ENCODE measurements at places on chromosomes 6 and 20. TPM values are rescaled to one million over a fixed set of nuclear protein-coding genes. Genes with fewer than 3 reads are reported as not detected.

The SIRPG gene
- not detected for total RNA-seq

The GTSF1L gene
- total RNA-seq: not detected

The NDUFAF5 gene
- total RNA-seq: 9.9 TPM

The SLC26A8 gene
- not detected for total RNA-seq

The KHDC1L gene
- total RNA-seq: not detected

The TOX2 gene
- 50.7 TPM for total RNA-seq

The PRDM13 gene
- not detected for total RNA-seq

The TP53TG5 gene
- total RNA-seq: not detected

The FABP7 gene
- 0.16 TPM for total RNA-seq

The PRR18 gene
- not detected for total RNA-seq

The RING1 gene
- total RNA-seq: 17.8 TPM

The TCF15 gene
- not detected for total RNA-seq

The KCNQ2 gene
- total RNA-seq: not detected

The PCIF1 gene
- 19.0 TPM for total RNA-seq

The SUMO4 gene
- total RNA-seq: 4.8 TPM
